ENCODE measurements at places on chromosomes 16 and 17.

DNA sequence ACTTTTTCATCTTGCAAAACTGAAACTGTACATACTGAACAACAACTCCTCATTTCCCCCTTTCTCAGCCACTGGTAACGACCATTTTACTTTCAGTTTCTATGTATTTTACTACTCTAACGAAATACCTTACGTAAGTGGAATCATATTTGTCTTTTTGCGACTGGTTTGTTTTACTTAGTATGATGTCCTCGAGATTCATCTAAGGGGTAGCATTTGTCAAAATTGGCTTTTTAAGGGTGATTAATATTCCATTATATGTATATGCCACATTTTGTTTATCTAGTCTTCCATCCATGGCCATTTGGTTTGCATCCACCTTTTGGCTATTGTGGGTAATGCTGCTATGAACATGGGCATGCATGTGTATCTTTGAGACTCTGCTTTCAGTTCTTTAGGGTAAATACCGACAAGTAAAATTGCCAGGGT, 10.4 kb downstream of the KPNB1 start:
- no peak for DNase-seq

DNA sequence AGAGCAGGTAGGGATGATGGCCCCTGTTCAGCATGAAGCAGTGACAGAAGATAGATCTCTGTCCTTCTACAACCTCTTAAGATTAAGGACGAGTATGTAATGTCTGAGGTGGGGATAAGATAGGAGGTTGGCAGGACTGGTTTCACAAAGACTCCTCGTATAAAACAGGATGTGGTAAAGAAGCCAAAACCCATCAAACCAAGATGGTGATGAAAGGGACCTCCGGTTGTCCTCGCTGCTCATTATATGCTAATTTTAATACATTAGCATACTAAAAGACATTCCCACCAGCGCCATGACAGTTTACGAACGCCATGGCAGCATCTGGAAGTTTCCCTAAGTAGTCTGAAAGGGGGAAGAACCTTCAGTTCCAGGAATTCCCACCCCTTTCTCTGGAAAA, 27.3 kb downstream of the MIS12 start:
- no peak for DNase-seq

DNA sequence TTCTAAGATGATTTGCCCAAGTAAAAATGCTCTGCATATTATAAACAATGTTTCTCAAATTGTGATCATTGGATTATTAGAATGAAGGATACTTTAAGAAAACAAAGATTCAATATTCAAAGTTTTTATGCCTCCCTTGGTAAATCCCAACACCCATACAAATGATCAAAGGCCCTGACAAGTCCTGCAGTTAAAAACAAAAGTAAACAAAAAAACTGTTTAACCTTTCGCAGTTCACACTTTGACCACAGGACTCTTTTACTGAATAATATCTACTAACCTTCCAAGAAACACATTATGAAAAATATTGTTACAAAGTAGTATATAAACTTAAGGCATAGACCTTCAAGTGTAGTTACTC, 365.9 kb upstream of the ZFHX3 start:
- DNase-seq = no peak

DNA sequence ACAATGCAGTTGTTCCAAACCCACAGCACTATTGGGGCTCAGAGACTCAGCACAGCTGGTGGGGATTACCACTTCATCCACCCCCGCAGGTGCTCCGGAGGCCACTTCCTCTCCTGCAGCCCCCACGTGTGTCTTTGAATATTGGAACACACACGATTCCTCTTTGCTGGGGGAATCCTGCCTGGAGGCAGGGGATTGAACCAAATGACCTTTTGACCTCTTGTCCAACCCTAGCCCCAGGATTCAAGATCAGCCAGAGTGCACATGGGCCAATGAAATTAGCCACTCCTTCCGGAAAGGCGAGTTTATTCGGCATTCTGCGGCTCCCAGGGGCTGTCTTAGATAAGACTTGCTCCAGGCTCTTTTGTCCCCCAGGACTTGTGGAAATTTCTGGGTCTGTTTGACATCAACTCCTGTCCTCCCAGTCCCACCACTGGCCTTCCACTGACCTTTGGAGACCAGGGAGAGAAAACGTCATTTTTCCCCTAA, 350.2 kb downstream of the FOXL1 start:
- no peak for DNase-seq

GRCh38 chr17:42188749-42189650, 3.7 kb upstream of the HCRT start:
- DNase-seq = no peak

GRCh38 chr17:7849751-7850504, 4.9 kb upstream of the TMEM88 start:
- no peak for DNase-seq

GRCh38 chr16:49013727-49014080, 267.9 kb downstream of the CBLN1 start:
- DNase-seq = no peak

- no peak for DNase-seq
These were observed 5.8 kb downstream of the MTHFSD start for GRCh38 chr16:86549076-86549892.

DNA sequence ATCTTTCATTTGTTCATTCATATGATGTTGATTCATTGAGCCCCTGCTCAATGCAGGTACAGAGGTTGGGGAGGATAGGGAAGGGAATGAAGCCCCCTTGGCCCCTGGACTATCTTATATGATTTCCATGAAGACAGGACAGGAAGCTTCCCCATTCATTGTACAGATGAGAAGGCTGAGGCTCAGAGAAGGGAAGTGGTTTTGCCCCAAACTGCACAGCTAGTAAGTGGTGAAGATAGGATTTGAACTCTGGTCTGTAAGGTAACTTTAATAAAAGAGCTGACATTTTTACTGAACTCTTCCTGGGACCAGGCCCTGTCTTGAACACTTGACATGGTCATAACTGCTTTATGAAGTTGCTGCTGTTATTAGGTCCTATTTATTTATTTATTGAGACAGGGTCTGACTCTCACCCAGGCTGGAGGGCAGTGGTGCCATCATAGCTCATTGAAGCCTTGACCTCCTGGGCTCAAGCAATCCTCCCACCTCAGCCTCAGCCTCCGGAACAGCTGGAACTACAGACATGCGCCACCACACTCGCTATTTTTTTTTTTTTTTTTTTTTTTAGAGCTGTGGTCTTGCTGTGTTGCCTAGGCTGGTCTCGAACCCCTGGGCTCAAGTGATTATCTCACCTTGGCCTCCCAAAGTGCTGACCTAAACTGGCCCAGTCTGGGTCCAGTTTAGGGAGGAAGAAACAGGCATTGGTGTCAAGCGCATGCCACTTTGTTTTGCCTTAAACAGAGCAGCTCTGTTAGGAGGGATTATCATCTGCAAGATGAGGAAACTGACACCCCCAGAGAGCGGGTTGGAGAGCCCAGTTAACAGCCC, 5.0 kb downstream of the CTF1 start:
- DNase-seq = no peak

DNA sequence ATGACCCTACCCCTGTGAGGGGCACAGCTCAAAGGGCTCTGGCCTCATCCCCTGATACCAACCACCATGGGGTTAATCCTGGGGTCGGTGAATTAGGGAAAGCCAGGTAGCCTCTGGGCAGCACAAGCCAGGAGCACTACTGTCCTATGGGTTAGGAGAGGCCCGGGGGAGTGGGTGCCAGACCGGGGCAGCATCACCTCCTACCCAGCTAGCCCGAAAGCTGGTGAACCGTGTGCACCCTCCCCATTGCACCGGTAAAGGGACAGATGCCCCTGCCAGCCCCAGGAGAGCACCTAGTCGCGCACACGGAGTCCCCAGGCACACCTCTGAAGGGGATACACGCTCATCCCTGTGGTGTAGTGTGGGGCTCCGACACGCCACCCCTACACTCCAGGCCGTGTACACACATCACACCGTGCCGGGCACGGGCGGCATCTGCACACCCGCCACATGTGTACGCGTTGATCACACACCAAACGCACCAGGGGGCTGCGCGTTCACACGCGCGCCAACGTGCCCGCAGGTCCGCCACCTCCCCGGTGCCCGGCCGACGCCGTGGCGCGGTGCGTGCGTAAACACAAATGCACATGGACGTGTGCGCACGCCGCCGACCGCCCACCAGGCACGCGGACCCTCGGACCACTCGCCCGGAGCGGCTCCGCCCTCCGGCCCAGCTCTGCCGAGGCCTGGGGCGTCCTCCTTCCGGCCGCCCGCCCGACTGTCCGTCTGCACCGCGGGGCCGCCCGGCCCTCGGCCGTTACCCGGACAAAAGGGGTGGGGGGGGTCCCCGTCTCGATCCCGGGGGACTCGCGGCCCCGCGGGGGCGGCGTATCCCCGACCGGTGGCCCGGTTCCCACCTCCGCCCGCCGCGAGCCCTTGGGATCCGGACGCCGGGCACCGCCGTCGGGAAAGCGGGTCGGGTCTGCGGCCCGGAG, 785 bp downstream of the UBALD1 start:
- DNase-seq = no peak

GRCh38 chr16:10538583-10538982, 41.8 kb downstream of the EMP2 start:
- no peak for DNase-seq

DNA sequence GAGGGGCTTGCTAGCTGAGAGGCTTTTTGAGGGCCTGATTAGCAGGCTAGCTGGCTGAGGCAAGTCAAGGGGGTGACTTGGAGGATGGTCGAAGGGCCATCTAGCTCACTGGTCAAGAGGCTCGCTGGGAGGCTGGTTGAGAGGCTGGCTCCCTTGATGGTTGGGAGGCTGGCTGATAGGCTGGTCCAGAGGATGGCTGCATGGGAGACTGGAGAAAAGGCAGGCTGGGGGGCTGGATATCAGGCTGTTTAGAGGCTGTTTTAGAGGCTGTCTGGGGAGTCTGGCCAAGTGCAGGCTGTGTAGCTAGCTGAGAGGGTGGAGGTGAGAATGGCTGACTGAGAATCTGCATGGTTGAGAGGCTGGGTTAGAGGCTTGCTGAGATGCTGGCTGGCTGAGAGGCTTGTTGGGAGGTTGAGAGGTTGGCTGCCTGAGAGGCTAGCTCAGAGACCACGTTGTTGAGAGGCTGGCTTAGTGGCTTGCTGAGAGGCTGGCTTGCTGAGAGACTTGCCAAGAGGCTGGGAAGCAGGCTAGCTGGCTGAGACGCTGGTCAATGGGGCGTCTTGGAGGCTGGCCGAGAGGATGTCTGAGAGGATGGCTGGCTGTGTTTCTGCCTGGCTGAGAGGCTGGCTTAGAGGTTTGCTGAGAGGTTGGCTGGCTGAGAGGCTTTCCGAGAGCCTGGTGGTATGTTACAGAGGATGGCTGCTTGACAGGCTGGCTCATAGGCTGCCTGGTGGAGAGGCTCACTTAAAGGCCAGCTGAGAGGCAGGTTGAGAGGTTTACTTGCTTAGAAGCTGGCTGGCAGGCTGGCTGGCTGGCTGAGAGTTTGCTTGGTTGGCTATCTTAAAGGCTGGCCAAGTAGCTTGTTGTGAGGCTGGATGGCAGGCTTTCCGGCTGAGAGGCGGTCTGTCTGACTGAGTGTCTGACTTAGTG, 36.6 kb upstream of the ACSM2B start:
- DNase-seq = no peak

- DNase-seq = no peak
These were observed 8.2 kb downstream of the PGAP3 start for GRCh38 chr17:39679521-39680192.

GRCh38 chr16:62089715-62090114, 53.5 kb upstream of the CDH8 start:
- no peak for DNase-seq

- DNase-seq = no peak
These were observed 33.4 kb upstream of the USP22 start for GRCh38 chr17:21076242-21076641.

DNA sequence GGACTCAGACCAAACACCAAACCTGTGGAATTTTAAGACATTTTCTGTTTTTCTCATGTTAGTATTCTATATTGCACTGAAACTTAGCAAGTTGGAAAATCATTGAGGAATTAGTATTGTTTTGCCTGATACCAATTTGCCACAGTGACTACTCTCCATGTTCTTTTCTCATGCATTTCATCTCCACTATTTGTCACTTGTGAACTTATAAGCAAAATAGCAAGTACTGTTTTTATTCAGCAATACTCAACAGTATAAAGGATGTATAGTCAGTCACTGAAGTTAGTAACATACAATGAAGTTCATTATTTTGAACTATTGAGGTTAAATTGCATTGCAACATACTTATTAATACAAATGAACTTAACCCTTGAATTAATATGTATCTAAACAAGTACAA, 5.8 kb upstream of the VPS35L start:
- no peak for DNase-seq

DNA sequence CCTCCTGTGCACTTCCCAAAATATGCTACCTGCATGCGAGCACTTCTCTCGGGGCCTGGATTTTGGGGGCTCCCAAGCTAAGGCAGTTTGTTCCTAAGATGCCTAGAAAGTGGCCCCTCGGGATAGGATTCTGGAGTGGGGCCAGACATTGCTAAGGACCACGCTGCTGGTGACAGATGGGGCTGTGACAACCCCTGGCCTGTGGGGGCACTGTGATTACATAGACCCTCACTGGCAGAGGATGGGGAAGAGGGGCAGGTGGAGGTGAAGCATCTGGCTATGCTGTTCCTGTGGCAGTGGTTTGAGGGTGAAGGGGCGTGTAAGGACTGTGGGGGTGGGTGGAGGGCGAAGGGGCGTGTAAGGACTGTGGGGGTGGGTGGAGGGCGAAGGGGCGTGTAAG, 128.4 kb downstream of the ENGASE start:
- DNase-seq = no peak

DNA sequence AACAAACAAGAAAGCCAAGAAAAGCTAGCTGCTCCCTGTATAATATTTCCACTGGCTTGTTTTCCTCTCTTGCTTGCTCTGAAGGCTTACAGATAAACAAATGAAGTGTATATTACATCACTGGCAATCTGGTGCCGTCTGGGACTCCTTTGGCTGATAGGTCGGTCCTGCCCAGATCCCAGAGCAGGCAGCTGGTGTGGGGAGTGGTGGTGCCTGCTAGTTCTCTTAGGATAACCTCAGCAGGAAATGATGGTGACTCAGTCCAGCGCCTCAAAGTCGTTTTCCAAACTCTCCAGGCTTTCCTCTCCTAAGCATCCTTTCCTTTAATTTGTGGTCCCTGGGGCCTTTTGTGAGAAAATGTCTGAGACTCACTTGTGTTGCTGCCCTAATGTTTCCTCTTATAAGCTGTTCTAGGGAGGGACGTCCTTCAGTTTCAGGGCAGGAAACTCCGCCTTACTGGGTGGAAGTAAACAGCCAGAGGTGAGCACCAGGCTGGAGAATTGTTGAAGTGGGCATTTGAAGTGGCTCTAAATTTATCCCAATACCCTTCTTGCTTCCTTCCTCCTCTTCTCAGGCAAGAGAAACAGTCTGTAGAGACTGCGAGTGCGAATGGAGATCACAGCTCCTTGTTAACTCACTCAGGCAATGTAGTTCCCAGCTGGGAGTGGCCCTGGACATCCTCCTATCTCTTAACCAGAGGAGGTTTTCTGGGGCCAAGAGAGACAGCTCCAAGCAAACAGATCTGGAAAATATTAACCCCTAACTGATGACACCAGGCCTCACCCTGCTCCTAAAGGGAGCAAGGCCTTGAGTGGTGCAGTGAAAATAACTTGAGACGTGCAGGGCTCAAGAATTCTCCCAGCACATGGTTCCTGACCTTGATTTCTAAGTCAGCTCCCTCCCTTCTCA, 34.9 kb downstream of the CD300LF start:
- no peak for DNase-seq

DNA sequence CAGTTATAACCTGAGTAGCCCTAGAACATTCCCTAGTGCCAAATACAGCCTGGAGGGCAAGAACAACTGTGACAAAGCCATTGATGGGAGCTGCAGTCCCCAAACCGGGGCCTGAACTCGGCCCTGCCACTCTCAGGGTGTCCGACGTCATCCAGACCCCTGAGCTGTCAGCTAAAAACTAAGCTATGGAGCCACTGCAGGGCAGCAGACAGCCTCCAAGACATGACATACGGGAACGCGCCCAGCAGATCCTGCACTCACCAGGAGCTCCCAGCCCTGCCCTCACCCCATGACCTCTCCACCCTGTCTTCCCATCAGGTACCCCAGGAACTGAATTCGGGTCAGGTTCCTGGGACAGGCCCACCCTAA, 28.4 kb downstream of the KDM8 start:
- DNase-seq = no peak

Measured in epithelial cell of prostate (primary cell).